ENCODE measurements at places on chromosomes 3 and 15. TPM values are rescaled to one million over a fixed set of nuclear protein-coding genes. Genes with fewer than 3 reads are reported as not detected.

- no peak for DNase-seq
Measured at GRCh38 chr15:20643829-20644425, 102.3 kb upstream of the GOLGA6L6 start.

DNA sequence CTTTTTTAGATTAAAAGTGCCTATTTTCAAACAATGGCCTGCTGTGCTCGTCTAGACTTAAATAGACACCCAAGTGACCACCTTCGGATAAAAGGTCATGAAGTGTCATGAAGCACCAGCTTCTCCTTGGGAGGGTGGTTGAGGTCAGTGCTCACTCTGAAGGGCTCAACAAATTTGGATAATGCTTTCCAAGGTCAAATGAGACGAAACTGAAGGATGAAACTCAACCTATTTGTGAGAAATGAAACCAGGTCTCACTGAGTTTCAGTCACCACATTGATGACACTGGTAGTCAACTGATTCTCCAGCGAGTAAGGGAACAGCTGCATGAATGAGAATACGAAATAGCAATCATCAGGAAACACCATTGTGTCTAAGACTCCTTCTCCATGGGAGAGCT is 852.6 kb downstream of the NTRK3 start:
- no peak for DNase-seq

GRCh38 chr3:66428733-66429132 is 72.1 kb downstream of the LRIG1 start:
- DNase-seq, result peak; percentile 97

GRCh38 chr3:14206548-14207177 is 28.0 kb downstream of the LSM3 start:
- DNase-seq, result no peak

GRCh38 chr3:195071011-195071728 is 199.8 kb downstream of the XXYLT1 start:
- DNase-seq, result no peak

GRCh38 chr3:45098310-45098709 is 47.9 kb downstream of the CDCP1 start:
- DNase-seq, result no peak

DNA sequence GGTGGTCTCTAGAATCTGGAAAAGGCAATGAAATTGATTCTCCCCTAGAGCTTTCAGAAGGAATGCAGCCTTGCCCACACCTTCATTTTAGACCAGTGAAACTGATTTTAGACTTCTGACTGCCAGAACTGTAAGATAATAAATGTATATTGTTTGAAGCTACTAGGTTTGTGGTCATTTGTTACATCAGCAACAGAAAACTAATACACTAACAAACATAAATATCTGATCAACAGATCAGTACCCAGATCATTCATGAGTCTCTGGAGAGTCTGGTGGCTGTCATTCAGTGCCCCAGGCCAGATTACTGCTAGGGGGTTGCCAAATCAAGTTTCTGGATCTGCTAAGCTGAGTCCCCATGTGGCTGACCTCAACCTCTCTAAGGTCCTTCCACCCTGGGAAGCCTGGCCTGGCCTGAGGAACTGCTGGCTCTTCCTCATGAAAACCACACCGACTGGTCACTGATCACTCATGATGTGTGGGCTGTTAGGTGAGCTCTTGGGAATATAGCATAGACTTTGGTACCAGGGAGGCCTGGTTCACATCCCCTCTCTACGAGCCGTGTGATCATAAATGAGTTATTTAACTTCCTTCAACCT is 11.1 kb upstream of the LACTB start:
- no peak for DNase-seq

DNA sequence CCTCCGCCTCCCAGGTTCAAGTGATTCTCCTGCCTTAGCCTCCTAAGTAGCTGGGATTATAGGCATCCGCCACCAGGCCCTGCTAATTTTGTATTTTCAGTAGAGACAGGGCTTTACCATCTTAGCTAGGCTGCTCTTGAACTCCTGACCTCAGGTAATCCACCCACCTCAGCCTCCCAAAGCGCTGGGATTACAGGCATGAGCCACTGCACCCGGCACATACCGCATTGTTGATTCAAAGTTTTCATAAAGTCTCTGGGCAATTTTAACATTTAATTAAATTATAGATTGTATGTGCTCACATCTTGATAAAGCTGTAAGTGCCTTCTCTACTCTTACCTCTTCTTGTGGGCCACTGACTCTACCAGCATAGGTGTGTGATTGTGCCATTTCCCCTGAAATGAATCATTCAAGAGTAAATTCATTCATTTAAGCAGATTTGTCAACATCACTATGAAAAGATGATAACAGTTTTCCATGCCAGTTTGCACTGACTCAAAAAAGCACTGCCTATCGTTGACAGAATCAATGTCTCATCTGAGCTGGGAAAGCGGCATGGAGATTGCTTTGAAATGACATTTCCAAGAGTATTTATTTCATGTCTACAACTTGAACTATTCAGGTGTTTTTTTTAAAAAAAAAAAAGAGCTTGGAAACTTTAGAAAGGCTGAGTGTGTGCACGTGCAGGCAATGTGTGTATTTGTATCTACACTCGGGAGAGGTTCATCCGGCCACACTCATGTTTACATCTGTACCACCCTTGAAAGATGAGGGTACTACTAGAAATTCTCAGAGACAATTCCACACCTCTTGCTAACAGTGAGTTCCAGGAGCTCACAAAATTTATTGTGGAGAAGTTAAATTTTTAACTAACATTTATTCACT is 3.5 kb downstream of the BCL2A1 start:
- no peak for DNase-seq

DNA sequence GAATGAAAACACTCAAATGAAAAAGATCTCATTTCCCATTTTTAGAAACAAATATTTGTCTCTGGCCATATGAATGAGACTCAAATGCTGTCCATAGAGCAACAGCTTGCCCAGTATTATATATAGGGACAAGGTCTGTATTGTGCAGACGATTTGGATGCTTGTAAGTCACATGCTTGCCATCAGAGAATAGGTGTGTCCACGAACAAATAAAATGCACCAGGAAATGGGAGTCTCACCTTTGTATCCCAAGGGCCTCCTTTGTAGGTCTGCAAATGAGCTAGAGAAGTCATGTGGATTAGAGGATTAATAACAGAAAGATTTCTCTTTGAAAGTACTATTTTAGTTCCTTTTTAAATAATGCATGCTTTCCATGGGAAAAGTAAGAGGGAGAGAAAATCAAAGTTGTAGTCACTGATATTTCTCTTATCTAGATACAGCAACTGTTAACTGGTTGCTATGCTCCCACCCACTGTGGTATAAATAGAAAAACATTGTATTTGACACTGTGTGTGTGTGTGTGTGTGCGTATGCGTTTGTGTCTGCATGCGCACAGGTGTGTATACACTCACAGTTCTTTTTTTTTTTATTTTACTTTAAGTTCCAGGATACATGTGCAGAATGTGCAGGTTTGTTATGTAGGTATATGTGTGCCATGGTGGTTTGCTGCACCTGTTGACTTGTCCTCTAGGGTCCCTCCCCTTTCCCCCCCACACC is 383.4 kb upstream of the ARRDC4 start:
- no peak for DNase-seq

DNA sequence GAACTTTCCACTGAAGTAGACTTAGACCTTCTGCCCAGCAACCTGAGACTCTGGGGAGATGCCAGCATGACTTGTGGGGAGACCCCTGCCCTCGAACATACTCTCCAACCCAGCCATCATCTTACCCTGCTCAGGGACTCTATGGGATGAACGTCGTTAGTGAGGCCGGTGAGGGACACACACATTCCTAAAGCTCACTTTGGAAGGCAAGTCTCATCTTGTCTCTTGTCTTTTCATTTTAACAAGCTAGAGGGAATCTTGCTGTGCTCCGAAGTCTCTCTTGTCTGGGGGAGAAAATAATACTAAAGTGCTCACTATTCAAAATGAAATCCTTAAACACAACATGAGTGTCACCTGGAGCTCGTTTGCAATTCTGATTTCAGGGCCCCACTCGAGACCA is 239.5 kb upstream of the HES1 start:
- no peak for DNase-seq

- DNase-seq, result no peak
Measured at GRCh38 chr3:133303430-133303829, 96.4 kb upstream of the BFSP2 start.

- no peak for DNase-seq
Measured at GRCh38 chr3:197420115-197420514, 121.7 kb upstream of the DLG1 start.

GRCh38 chr15:90287101-90287500 is 21.6 kb downstream of the NGRN start:
- DNase-seq, result no peak

- DNase-seq, result peak; percentile 99
Measured at GRCh38 chr3:172658344-172659245, 52.3 kb downstream of the NCEH1 start.

GRCh38 chr3:152719264-152719663 is 115.7 kb upstream of the P2RY1 start:
- peak; percentile 78 for DNase-seq

DNA sequence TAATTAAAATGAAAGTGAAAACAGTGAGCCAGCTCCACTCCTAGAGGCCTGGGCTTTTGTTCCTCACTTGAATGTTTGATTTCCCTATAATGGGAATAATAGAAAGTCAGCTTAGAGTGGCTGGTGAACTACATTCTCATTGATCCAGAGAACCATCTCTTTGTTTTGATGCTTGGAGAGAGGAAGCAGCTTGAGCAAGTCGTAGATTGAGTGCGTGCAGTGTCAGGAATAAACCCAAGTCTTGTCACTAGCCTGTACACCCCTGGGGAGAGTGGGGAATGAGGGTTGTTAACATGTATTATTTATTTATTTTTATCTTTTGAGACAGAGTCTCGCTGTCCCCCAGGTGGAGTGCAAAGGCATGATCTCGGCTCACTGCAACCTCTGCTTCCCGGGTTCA is 885 bp upstream of the LSG1 start:
- no peak for DNase-seq

Gene WDR73
- 34.8 TPM for total RNA-seq

Gene GOLGA8G
- total RNA-seq, result 0.05 TPM

Gene HACL1
- 23.1 TPM for total RNA-seq

Gene PRSS50
- total RNA-seq, result not detected

Gene ELL3
- total RNA-seq, result 11.6 TPM

Gene ZNF619
- total RNA-seq, result 4.0 TPM

Measured in renal cortical epithelial cell (primary cell).